ENCODE measurements at places on chromosomes 2 and 18.

- no peak for DNase-seq
Observed at GRCh38 chr2:88641330-88641729, 14.1 kb upstream of the EIF2AK3 start.

- DNase-seq = no peak
Observed at GRCh38 chr2:113784823-113785744, 28.6 kb upstream of the SLC35F5 start.

DNA sequence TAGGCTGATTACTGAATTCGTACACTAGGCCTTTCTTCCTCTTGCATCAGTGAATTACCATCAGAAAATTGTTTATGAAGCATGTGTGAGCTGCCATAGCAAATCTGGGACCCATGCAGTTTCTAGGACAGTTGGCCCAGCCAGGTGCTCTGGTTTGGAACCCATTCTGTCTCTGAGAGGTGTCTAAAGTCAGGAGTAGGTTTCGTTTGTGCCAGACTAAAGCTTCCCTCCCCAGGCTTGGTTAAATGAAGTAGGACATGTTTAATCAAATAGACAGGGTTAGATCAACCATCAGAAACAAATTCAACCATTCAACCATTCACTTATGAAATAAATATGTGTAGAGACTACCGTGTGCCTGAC, 176.9 kb downstream of the ALPK2 start:
- DNase-seq = no peak

- DNase-seq = no peak
Observed at GRCh38 chr2:15506229-15506819, 54.8 kb downstream of the NBAS start.

- no peak for DNase-seq
Observed at GRCh38 chr18:48670751-48671560, 132.1 kb downstream of the CTIF start.
